SJSA1 (cell line): ENCODE measurements at places on chromosomes 16 and 17. TPM values are rescaled to one million over a fixed set of nuclear protein-coding genes. Genes with fewer than 3 reads are reported as not detected.

GNPTG gene
- 45.9 and 60.7 TPM in 2 replicates for total RNA-seq

ZSCAN10 gene
- not detected in 2 replicates for total RNA-seq

MT3 gene
- total RNA-seq = not detected in 2 replicates

QRICH2 gene
- 2.0 and 4.7 TPM in 2 replicates for total RNA-seq

GRB7 gene
- not detected in 2 replicates for total RNA-seq

ZNF19 gene
- total RNA-seq = 0.95 and 4.5 TPM in 2 replicates

DNA sequence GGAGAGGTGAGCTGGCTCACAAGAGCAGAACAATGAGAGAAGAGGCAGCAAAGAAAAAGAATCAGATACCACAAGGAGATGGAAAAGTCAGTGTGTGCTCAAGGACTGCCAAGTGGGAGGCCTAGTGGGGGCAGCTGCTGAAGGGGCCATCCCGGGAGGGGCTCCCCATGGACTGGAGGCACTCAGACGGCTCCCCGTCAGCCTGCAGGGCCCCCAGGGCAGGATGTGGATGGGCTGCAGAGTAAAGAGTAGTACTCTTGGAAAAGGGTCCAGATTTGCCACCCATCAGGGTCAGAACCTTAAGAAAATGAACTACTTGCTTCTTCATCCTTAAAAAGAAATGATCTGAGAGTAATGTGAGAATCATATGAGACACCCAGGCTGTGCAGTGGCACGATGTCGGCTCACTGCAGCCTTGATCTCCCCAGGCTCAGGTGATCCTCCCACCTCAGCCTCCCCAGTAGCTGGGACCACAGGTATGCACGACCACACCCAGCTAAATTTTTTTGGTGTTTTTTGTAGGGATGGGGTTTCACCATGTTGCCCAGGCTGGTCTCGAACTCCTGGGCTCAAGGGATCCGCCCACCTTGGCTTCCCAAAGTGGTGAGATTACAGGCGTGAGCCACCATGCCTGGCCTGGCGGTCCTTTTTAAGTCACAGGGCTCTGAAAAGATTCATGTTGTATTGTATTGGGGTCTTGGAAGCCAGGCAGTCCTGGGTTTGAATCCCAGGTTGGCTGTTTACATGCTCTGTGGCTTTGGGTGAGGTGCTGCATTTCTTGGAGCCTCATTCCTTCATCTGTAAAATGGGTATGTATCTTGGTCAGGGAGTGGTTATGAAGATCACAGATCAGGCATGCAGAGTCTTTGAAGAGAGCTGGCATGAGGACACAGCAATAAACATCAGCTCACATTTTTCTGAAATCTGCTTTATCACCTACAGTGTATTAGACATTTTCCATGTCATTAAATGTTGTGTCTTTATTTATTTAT is 15.1 kb downstream of the ACSF2 start:
- H3K4me1 ChIP-seq = no peaks in the 10 kb centered on the region
- no peaks in the 10 kb centered on the region; the same call in 1 of the 2 replicates for H3K36me3 ChIP-seq
- no peak for DNase-seq
- H3K27ac ChIP-seq = no peak overlapping the region

- no peaks in the 10 kb centered on the region for H3K27me3 ChIP-seq
- no peak for DNase-seq
- H3K36me3 ChIP-seq = peaks cover 5% of the 10 kb centered on the region; the same call in 1 of the 2 replicates
- no peak overlapping the region for H3K27ac ChIP-seq
- H3K4me3 ChIP-seq = peak overlapping the region; percentile 55
Observed at GRCh38 chr16:30122604-30123160, 338 bp downstream of the MAPK3 start.

- H3K27ac ChIP-seq = no peak overlapping the region
- H3K4me3 ChIP-seq = no peak overlapping the region
- H3K4me1 ChIP-seq = peaks cover 26% of the 10 kb centered on the region
- no peaks in the 10 kb centered on the region for H3K36me3 ChIP-seq
- H3K27me3 ChIP-seq = peaks cover 33% of the 10 kb centered on the region
- DNase-seq = no peak
Observed at GRCh38 chr17:4499431-4500190, 930 bp downstream of the SPNS2 start.

GRCh38 chr17:45171338-45172231 is 9.9 kb downstream of the HEXIM2 start:
- no peaks in the 10 kb centered on the region; the same call in 1 of the 2 replicates for H3K36me3 ChIP-seq
- H3K27ac ChIP-seq = peak overlapping the region; percentile 60
- peaks cover 34% of the 10 kb centered on the region for H3K4me1 ChIP-seq
- no peak overlapping the region for H3K4me3 ChIP-seq
- no peaks in the 10 kb centered on the region for H3K27me3 ChIP-seq

- no peak overlapping the region for H3K4me3 ChIP-seq
- no peak overlapping the region for H3K27ac ChIP-seq
- H3K27me3 ChIP-seq = no peaks in the 10 kb centered on the region
- no peak for DNase-seq
- H3K4me1 ChIP-seq = peaks cover 6% of the 10 kb centered on the region
Observed at GRCh38 chr17:15348021-15348420, 6.6 kb upstream of the TEKT3 start.

- peaks cover 73% of the 10 kb centered on the region for H3K36me3 ChIP-seq
- DNase-seq = no peak
- no peaks in the 10 kb centered on the region for H3K4me1 ChIP-seq
- H3K27me3 ChIP-seq = no peaks in the 10 kb centered on the region
- no peak overlapping the region for H3K4me3 ChIP-seq
Observed at GRCh38 chr17:76039121-76039520, 12.0 kb upstream of the EVPL start.

GRCh38 chr17:66713533-66714042 is 121.3 kb upstream of the CACNG5 start:
- peaks cover 20% of the 10 kb centered on the region; the same call in 1 of the 2 replicates for H3K4me1 ChIP-seq
- H3K27me3 ChIP-seq = no peaks in the 10 kb centered on the region
- peaks cover 5% of the 10 kb centered on the region; the same call in 1 of the 2 replicates for H3K36me3 ChIP-seq
- no peak overlapping the region for H3K27ac ChIP-seq
- DNase-seq = no peak
- no peak overlapping the region for H3K4me3 ChIP-seq

GRCh38 chr17:9729034-9729650 is 62.2 kb downstream of the DHRS7C start:
- no peaks in the 10 kb centered on the region for H3K36me3 ChIP-seq
- DNase-seq = peak; percentile 37
- H3K4me3 ChIP-seq = no peak overlapping the region

- no peaks in the 10 kb centered on the region for H3K36me3 ChIP-seq
- H3K27me3 ChIP-seq = no peaks in the 10 kb centered on the region
- H3K4me1 ChIP-seq = no peaks in the 10 kb centered on the region
- no peak for DNase-seq
- no peak overlapping the region for H3K4me3 ChIP-seq
Observed at GRCh38 chr17:68684949-68685357, 83.8 kb upstream of the FAM20A start.

DNA sequence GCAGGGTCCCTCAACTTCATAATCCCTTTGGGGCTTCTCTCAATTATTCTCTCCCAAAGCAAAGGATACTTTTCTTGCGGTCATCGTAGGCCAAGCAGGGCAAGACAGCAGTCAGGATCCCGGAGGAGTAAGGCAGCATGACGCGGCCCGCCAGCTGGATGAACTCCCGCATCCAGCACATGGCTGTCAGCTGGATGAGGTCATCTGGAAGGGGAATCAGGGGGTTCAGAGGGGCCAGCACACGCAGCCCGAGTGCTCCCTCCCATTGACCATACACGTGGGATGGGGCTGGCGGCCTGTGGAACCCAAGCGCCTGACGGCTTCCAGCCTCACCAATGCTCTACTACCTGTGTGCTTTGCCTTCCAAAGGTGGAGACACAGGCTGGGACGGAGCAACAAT is 19.2 kb downstream of the VAC14 start:
- H3K4me3 ChIP-seq = no peak overlapping the region
- no peak overlapping the region for H3K27ac ChIP-seq

DNA sequence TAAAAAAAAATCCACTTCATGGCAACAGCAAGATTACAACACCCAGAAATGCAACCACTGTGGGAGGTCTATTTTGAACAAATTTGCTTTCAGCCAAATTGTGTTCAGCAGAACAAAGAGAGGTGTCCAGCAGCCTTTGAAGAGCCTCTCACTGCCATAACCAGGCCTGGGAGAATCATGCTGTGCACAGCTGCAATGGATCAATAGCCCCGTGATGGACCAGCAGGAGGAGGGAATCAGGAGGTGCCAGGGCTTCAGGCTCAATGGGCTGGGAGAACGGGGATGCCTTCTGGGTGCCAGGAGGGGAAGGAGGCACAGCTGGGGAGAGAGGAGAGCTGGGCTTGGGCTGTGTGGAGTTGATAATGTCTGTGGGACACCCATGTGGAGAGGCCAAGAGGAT is 366.2 kb upstream of the EEF2KMT start:
- DNase-seq = no peak
- no peak overlapping the region for H3K27ac ChIP-seq
- H3K4me3 ChIP-seq = no peak overlapping the region
- no peaks in the 10 kb centered on the region for H3K4me1 ChIP-seq
- H3K36me3 ChIP-seq = no peaks in the 10 kb centered on the region

GRCh38 chr16:57797216-57797525 is 5.1 kb downstream of the KIFC3 start:
- peaks cover 22% of the 10 kb centered on the region for H3K4me1 ChIP-seq
- H3K27ac ChIP-seq = no peak overlapping the region
- peaks cover 81% of the 10 kb centered on the region for H3K36me3 ChIP-seq
- H3K27me3 ChIP-seq = no peaks in the 10 kb centered on the region
- no peak overlapping the region for H3K4me3 ChIP-seq

DNA sequence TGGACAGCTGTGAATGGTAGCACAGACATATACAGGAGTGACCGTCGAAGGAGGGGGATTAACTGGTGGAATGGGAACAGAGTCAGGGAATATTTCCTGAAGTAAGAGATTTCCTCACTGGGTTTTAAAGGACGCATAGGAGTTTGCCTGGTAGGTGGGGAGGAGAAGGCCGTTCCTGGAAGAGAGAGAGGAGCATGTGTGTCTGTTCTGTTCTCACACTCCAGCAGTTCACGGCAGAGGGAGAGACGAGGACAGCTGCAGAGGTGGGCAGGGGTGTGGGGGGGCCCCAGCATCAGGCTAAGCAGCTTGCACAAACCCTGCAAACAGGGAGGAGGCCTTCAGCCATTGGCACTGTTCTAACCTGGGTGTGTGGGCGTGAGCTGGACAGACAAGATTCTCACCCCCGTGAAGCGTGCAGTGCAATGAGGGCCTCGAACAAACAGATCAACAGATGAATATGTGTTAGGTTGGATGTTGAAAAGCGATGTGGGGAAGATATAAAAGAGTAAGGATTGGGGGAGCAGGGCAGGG is 85.3 kb upstream of the GSE1 start:
- no peaks in the 10 kb centered on the region for H3K4me1 ChIP-seq
- H3K27ac ChIP-seq = no peak overlapping the region
- no peak overlapping the region for H3K4me3 ChIP-seq
- no peaks in the 10 kb centered on the region for H3K36me3 ChIP-seq
- DNase-seq = no peak
- H3K27me3 ChIP-seq = no peaks in the 10 kb centered on the region

DNA sequence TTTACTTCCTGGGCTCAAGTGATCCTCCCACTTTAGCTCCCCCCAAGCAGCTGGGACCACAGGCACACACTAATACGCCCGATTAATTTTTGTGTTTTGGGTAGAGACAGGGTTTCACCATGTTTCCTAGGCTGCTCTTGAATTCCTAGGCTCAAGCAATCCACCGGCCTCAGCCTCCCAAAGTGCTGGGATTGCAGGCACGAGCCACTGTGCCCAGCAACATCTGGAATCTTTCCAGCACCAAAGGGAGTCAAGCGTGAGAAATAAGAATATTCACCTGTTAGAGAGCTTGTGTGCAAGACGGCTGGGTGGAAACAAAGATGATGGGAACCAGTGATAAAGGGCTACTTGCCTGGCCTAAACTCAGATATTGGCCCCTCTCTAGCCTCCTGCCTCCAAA is 14.2 kb upstream of the ALOX12B start:
- peaks cover 6% of the 10 kb centered on the region; the same call in 1 of the 2 replicates for H3K27me3 ChIP-seq
- H3K4me3 ChIP-seq = no peak overlapping the region
- no peaks in the 10 kb centered on the region for H3K36me3 ChIP-seq
- DNase-seq = no peak
- H3K4me1 ChIP-seq = no peaks in the 10 kb centered on the region

- peaks cover 65% of the 10 kb centered on the region for H3K36me3 ChIP-seq
- H3K4me1 ChIP-seq = peaks cover 10% of the 10 kb centered on the region
- peak overlapping the region; percentile 80 for H3K4me3 ChIP-seq
- peak overlapping the region; percentile 23; the same call in 1 of the 2 replicates for H3K27ac ChIP-seq
- H3K27me3 ChIP-seq = no peaks in the 10 kb centered on the region
Observed at GRCh38 chr16:668519-669171, 713 bp downstream of the RHOT2 start.

GRCh38 chr17:67492251-67492740 is 115.2 kb downstream of the PITPNC1 start:
- H3K27me3 ChIP-seq = 0 out of 2 replicates have a peak, but pooled peaks cover 8% of the 10 kb centered on the region
- H3K27ac ChIP-seq = no peak overlapping the region
- H3K4me1 ChIP-seq = peaks cover 13% of the 10 kb centered on the region
- no peak for DNase-seq
- no peak overlapping the region for H3K4me3 ChIP-seq

DNA sequence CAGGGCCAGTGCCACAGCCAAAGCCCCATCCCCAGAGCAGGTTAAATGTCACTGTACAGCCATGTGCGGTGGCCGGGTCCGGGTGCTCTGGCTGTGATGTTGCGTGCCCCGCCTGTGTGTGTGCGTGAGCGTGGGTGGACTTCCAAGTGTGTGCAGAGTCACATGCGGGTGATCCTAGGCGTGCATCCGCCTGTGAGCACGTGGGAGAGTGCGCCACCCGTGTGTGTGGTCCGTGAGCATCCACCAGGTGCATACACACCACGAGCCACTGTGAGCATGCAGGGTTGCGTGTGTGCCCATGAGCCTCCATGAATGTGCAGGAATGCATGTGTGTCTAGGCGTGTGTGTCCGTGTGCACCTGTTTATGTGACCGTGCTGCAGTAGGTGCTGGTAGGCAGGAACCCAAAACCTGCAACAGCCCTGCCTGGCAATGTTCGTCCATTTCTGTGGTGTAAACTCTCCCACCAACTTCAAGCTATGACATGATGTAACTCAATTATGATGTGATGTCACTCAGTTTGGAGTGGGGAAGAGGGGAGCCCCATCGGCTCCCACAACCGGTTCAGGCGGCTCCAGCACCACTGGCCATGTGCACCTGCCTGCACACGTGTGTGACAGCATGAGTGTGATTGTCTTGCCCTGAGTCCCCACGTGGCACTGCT is 37.6 kb upstream of the ACSF3 start:
- peaks cover 16% of the 10 kb centered on the region for H3K4me1 ChIP-seq
- no peaks in the 10 kb centered on the region for H3K36me3 ChIP-seq
- H3K27me3 ChIP-seq = peaks cover 74% of the 10 kb centered on the region
- H3K4me3 ChIP-seq = no peak overlapping the region
- H3K27ac ChIP-seq = no peak overlapping the region

DNA sequence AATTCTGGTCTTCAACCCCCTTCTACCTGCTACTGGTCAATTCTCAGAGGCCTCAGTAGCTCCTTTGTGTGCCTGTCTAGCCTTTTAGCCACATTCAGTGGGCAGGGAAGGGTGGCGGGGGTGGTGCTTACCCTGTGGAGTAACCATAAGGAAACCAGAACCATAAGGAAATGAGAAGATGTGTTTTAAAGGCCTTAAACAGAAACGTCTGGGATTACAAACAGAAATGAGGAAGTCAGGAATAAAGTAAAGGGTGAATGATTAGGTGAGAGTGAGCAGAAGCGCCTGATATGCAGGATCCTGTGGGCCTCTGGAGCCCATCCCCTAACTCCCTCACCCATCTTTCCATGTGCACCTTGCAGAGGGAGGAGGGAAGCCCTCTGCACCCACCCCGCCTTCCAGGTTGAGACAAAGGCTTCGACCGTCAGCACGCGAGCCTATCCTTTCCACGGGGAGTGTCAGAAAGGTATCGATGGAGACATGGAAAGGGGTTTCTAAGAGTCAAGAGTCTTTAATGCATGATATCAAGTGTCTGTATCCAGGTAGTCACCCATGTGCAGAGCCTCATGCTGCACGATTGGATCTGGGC is 20.4 kb downstream of the KIAA0513 start:
- no peak overlapping the region for H3K27ac ChIP-seq
- H3K4me1 ChIP-seq = peaks cover 7% of the 10 kb centered on the region
- no peaks in the 10 kb centered on the region for H3K36me3 ChIP-seq
- H3K27me3 ChIP-seq = no peaks in the 10 kb centered on the region
- H3K4me3 ChIP-seq = no peak overlapping the region
